Activated T-cell treated with anti-CD3 and anti-CD28 coated beads, Interleukin-2, amount 50 U/mL, for 24 hours (primary cell): ENCODE measurements at places on chromosomes 3 and 15.
A peak's percentile ranks its signal among the peaks of the same experiment; 100 is the strongest.

- DNase-seq: no peak
These were observed 589 bp downstream of the ANAPC13 start for GRCh38 chr3:134485075-134485717.

GRCh38 chr3:112128843-112129727 lies 4.0 kb downstream of the GCSAM start:
- DNase-seq: peak; percentile 47

DNA sequence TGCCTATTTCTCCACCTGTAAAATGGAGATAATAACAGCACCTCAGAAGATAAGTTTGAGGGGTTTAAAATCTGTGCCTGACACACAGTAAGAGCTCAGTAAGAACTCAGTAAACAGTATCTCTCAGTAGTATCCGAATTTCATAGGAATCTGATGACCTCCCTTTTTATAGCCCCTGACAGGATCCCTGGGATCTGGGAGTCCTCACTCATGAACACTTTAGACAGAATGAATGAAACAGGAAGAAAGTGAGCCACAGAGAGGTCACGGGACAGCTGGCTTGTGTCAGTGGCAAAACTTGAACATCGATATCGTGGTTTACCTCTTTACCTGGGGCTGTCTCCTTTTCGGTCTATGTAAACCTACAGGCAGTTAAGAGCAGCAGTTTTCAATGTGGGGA lies 51.2 kb downstream of the LRTM1 start:
- no peak for DNase-seq

GRCh38 chr3:197183582-197183981 lies 114.8 kb downstream of the DLG1 start:
- no peak for DNase-seq

DNA sequence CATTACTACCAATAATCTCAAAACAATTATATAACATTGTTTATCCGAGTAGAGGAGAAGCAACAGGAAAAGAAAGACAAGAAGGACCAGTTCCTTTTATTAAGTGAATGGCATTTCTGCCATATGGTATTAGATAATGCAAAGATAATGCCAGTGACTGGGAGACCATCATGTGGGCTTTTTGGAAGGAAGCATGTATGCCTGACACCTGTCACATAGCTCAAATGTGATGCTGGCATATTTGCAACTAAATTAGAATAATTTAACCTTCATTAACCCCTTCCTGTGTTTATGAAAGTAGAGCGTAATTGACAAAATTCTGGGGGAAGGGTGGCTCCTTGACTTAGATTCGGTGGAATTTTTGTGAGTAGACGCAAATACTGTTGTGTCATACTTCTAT lies 733.0 kb downstream of the TUSC7 start:
- DNase-seq: no peak

- no peak for DNase-seq
These were observed 83.6 kb upstream of the GSK3B start for GRCh38 chr3:120177707-120178306.

- no peak for DNase-seq
These were observed 124.6 kb downstream of the AKAP13 start for GRCh38 chr15:85504749-85505676.

DNA sequence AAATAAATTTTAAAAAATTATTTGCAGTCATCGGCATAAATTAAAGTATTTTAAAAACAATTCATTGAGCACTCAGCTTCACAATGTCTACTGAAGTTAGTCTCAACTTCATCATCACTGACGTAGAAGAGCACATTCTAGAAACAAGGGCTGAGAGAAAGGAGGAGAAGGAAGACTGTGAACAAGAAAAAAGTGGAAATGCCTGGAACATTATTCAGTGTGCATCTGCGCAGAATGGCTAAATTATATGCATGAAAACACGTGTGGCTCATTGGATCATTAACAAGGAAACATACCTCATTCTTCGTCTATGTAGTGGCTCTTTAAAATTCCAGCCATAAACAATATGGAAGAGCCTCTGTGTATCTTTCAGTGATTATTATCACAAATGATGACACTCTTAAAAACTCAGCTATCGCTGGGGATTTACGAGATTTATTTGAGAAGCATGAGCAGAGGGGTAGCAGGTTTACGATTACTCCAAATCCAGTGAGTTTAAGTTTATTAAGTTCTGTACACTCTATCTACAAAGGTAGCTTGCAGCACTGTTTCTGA lies 404.2 kb upstream of the CDIN1 start:
- DNase-seq: no peak

DNA sequence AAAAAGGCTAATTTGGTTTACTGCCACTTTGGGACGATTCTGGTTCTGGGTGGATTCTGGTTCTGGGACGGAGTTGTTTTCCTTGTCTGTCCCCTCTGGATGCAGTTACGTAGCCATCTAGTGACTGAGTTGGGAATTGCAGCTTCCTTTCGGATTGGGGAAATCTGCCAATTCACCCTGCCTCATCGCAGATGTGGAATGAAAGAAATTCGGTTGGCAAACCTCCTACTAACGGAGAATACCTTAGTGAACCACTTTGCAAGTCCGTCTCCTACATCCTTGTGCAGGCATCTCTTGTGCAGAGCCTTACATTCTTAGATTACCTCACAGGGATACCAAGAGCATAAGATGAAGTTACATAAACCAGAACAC lies 31.5 kb upstream of the AP4E1 start:
- peak; percentile 58 for DNase-seq

DNA sequence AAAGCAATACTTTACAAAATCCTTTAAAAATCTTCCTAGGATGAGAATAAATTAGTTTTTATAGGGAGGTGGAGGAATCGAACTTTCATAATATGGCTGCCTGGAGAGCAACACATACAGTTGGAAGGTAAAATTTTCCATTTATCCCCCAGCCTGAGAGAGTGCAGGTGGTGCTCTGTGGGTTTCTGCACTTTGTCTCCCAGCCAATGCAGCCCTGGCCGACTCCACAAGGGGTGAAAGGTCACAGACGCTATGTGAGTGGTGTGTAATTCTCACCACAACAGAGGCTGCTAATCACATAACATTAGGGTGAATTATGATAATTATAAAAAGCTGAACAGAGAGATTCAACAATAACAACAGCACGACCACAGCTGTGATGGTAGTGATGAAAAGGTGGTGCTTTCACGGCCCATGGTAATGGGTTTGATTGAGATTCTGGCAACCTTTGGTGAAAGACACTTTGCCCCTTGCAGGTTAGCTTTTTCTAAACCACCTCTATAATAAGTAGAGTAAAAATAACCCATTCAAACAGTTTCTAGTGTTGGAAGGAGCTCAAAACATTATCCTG lies 30.1 kb upstream of the NANOGP8 start:
- no peak for DNase-seq

- no peak for DNase-seq
These were observed 1.9 kb downstream of the RTP4 start for GRCh38 chr3:187370051-187370450.

DNA sequence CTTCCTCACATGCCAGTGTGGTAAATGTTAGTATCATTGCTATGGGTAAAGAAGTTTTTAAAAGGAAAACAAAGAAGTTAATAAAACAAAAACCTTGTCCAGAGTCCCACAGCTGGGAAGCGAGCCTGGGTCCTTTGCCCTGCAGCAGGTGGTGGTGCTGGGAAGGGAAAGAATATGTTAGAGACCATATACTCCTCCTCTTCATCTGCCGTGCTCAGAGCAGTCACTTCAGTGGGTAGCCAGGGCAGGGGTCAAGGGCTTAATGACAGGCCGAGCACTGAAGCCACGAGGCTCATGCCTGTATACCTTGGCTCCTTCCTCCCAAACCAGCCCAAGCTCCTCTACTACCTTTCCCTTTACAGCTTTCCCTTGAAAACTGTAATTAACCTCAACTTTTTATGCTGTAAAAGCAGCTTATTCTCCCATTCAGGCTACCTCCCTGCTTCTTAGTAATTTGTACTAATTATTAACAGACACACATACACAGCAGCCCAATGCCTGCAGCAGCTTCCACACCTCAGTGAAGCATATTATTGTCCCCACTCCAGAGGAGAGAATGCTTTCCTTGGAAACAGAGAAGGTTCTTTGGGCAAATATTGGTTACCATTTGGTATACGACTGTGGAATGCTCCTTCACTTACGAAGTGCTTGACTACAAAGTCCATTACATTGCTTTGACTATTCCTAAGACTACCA lies 362.1 kb downstream of the EPHB1 start:
- no peak for DNase-seq

GRCh38 chr3:152317184-152317583 lies 48.5 kb downstream of the MBNL1 start:
- no peak for DNase-seq

- no peak for DNase-seq
These were observed 674.8 kb downstream of the TBL1XR1 start for GRCh38 chr3:176522436-176522835.

GRCh38 chr15:83046558-83047127 lies 20.4 kb downstream of the BTBD1 start:
- DNase-seq: no peak

DNA sequence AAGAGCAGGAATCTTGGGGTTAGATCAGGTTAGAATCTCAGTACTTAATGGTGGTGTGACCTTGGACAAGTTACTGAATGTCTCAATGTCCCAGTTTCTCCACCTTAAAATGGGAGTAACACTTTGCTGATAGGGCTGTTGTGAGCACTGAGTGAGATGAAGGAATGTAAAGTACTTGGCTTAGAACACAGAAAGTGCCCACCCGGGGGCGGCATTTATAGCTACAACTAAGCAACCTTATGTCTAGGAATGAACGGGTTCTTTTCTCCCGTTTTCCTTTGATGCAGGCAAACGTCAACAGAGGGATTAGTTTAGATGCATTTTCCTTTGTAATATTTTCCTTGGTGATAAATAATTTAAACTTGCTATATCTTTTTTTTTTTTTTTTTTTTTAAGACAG lies 176.6 kb downstream of the USP13 start:
- no peak for DNase-seq

DNA sequence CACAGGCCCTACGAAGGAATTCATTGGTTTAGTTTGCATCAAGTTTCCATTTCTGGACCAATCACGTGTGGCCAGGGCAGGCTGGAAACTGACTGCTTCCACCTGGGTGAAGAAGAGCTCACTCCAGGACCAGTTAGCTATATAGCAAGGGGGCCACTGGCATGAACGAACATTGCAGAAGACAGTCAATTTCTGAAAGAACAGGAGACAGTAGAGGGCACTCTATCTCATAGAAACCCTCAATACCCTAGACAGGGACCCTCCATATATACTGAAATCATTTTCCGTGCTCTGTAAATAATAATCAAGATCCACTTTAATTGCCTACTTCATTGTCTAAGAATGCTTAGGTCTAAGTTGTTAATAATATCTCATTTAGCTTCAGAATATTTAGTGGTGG lies 215.6 kb downstream of the CADPS start:
- DNase-seq: no peak

DNA sequence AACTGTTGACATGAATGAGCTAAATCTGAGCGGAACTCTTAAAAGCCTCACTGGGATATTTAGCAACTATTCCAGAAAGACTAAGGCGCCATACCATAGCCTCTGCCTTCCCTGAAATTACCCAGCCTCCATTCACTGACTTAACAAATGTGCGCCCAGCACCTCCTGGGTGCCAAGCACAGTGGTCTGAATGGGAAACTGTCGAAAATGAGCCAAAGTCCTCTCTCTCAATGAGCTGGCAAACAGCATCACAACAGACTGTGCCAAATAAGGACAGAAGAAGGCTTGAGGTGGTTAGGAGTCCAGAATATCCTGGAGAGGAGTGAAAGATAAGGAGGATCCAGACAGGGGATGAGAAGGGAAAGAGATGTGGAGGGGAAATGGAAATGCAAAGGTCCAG lies 332.4 kb downstream of the MAGI1 start:
- no peak for DNase-seq

DNA sequence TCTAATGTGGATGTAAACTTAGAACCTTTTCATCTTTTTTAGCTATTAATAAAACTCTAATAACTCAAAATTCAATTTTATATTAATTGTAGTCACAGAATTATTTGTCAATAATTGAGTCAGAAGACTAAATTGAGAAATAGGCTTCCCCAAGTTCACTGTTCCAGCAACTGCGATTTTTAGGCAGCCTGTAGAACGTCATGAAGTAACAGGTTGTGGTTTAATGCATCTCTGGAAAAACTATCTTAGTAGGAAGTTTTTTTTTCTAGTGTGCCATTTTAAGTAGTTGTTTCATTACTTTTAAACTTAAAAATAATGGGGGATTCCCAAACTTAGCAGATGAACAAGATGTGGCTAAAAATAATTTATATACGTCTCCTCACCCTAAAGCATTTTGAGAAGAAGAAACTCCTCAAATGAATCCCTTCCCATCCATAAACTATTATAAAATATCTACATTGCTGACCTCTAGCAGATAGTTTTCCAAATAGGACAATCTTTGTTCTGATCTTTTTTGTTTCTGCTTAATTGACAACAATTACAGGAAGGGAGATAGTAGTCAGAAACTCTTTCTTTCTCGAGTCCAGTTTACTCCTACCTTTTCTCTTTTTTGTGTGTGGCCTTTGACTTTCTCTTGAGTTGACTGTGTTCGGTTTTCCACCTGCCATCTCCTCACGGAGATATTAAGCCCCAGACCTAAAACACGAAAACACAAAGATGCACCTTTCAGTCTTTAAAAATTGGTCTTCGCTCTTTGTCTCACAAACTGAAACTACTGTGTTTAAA lies 43.1 kb downstream of the LRCH3 start:
- no peak for DNase-seq

GRCh38 chr3:167559924-167560323 lies 86.1 kb upstream of the SERPINI2 start:
- no peak for DNase-seq

GRCh38 chr15:27707257-27707656 lies 391.9 kb downstream of the OCA2 start:
- no peak for DNase-seq

- peak; percentile 58 for DNase-seq
These were observed 697 bp upstream of the TRIM69 start for GRCh38 chr15:44735482-44736180.

DNA sequence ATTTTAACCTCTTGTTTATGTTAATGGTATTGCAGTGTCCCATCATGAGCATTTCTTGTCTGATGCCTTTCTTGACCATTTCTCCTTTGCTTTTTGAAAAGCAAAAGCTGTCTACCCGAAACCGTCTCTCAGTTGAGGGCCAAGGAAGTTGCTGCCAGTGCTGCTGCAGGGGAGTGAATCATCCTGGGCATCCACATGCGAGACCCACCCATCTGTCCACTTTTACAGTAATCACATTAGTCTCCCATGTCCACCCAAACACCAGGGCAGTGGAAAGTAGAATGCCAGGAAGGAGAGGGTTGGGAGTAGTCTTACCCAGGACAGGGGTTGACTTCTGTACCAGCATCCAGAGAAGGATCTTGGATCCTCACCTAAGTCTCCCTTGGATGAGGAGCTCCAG lies 48.6 kb upstream of the TEX264 start:
- no peak for DNase-seq
